ENCODE measurements at places on chromosomes 13 and 19.

- no peak for DNase-seq
Observed at GRCh38 chr19:49665036-49665350, 664 bp downstream of the IRF3 start.

GRCh38 chr13:46860722-46861121, 36.1 kb downstream of the HTR2A start:
- no peak for DNase-seq

- no peak for DNase-seq
Observed at GRCh38 chr13:67064920-67065319, 165.2 kb downstream of the PCDH9 start.

DNA sequence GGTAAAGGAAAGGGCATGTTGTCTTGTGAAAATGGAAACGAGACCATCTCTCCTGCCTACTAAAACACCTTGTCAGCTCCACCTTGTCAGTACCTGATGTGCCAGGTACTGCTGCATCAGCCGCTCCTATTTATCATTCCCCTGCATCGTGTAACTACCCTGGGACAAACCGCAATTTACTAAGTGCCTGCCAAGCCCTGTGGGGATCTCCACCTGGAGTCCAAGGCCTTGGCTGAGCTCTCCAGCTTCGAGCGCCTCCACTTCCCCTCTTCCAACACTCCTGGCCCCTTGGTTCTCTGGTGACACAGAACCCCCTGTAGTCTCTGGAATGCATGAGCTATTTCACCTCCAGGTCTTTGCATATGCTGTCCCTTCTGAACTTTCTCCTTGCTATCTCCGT, 25.9 kb upstream of the CCNP start:
- DNase-seq: no peak

DNA sequence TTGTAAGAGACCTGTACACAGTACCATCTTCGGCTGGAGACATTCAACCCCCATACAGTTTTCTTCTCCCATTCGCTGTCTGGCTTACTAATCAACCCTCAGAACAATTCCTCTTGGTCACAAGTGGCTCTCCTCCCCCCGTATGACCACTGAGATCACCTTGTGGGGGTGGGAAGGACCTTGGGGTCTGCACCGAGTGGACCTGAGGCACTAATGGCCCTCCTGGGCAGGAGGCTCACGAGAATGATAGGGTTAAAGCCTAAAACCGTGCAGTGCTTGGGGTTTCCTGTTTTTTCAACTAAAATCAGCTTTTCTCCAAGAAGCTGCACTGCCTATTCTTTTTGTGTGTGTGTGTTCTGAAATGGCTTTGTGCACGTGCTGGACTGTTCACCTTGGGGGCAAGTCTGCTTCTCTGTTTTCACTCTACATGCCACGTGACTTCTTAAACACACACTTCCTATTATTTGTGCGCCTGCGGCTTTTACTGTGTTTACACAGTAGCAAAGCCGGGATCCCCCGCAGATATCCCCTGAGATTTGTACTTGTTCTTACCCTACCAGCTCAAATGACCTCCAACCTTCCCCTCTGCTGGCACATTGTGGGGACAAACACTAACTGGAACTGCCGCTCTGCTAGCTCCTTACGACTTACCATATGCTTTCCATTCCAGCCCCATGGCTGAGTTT, 12.3 kb downstream of the RBM26 start:
- DNase-seq: peak; percentile 13

- DNase-seq: no peak
Observed at GRCh38 chr13:112172641-112173251, 105.8 kb downstream of the SOX1 start.

DNA sequence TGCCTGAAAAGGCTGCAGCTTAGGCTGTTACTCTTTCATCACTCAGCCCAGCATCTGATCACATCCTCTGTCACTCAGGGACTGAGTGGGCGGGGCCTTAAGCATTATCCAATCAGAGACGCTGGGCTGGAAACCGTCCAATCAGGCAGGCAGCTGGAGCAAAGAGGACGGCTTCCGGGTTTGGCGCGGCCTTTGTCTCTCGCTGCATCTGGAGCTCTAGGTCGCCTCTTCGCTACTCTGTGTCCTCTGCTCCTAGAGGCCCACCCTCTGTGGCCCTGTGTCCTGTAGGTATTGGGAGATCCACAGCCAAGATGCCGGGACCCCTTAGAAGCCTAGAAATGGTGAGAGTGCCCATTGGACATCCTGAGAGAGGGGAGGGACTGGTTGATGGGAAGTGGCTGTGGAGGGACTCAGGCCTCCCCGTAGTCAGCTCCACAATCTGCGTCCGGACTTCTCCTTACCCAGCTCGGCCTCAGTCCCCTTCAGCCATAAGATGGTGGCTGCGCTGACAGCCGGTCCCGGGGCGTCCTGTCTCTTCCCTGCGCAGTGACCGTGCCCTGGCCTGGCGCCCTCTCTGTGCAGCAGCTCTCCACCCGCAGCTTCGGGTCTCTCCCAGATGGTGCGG, at the start of gene ZNF486:
Gene ZNF486, plus strand, starts transcription at position 195 of the 625 bp plus-strand sequence. Its CDS starts 117 bp downstream, at position 312.
- DNase-seq: peak; percentile 85

GRCh38 chr19:18593367-18594095, 4.9 kb downstream of the REX1BD start:
- DNase-seq: no peak

GRCh38 chr13:89554801-89555200, 1792.7 kb upstream of the MIR17HG start:
- DNase-seq: no peak

GRCh38 chr13:49108196-49108595, 111.9 kb upstream of the MLNR start:
- DNase-seq: no peak

- DNase-seq: no peak
Observed at GRCh38 chr19:1235625-1236538, 1.9 kb downstream of the CBARP start.

- DNase-seq: peak; percentile 34
Observed at GRCh38 chr19:17873786-17874757, 2.3 kb downstream of the SLC5A5 start.

GRCh38 chr13:110424569-110425443, 117.7 kb downstream of the COL4A2 start:
- no peak for DNase-seq

- no peak for DNase-seq
Observed at GRCh38 chr19:16327911-16328823, 3.5 kb downstream of the KLF2 start.

DNA sequence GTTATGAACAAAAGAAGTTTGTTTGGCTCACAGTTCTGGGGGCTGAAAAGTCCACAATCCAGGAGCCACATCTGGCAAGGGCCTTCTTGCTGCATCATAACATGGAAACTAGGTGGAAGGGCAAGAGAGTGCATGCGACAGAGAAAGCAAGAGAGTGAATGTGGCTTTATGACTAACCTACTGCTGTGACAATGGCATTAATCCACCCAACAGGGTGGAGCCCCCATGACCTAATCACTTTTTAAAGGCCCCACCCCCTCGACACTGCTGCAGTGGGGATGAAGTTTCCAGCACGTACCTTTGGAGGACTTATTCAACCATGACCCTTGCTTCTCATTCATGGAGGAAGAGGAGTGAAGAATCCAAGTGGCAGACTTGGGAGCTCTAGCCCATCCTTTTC, 30.0 kb upstream of the RFXAP start:
- DNase-seq: no peak
